Naive B cell (primary cell): ENCODE measurements at places on chromosomes 6 and 20.

DNA sequence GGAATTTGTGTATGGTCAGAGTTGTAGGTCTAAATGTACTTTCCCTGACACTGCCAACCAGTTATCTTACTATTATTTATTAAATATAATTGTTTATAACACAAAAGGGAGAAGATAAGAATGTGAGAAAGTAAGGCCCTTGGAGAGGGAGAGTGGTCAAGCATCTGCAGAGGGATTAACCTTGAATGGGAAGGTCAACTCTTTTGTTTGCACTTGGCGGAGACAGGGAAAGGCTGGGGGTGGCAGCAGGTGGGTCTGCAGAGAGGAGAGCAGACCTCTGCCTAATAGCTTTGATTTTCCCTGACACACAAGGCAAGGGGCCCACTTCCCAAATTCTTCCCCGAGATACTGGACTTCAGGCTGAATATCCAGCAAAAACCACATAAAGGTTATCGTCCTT is 4.2 kb downstream of the LRP11 start:
- no peak for DNase-seq

DNA sequence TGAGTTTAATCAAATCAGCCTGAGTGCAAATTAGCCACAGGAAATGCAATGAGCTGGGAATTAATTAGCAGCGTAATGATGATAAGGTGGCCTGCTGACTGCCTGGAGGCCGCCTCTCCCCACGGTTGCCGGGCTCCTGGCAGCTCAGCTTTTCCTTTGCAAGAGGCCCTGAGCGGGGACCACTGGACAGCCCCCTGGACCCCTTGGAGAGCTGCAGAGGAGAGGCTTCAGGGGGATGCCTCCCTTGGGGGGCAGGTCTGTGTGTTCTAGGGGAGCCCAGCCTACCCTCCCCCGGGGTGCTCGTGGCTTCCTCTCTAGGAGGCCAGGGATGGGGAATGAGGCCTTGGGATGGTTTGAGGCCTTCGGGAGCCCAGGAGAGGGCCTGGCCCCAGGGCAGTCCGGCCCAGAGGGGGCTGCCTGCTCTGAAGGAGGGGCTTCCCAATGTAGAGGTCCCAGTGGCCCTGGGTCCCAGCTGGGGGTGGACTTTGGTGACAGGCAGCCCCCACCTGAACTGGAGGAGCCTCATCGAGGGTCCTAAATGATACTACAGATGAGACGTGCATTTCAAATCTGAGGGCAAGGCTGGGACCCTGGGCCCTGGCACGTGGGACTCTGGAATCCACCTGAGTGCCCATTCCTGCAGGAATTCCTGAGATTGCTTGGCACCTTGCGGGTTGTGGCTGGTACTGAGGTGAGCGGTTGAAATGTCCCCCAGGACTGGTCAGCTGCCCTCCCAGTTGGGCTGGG is 66.4 kb upstream of the BHLHE23 start:
- no peak for DNase-seq

- no peak for DNase-seq
Measured at GRCh38 chr6:44645276-44645675, 257.8 kb downstream of the CDC5L start.

- peak; percentile 25 for DNase-seq
Measured at GRCh38 chr6:14573267-14573666, 455.7 kb downstream of the CD83 start.

GRCh38 chr20:10453241-10453640 is 18.1 kb downstream of the SLX4IP start:
- no peak for DNase-seq

GRCh38 chr20:5528261-5528660 is 211.5 kb upstream of the PROKR2 start:
- DNase-seq: no peak

DNA sequence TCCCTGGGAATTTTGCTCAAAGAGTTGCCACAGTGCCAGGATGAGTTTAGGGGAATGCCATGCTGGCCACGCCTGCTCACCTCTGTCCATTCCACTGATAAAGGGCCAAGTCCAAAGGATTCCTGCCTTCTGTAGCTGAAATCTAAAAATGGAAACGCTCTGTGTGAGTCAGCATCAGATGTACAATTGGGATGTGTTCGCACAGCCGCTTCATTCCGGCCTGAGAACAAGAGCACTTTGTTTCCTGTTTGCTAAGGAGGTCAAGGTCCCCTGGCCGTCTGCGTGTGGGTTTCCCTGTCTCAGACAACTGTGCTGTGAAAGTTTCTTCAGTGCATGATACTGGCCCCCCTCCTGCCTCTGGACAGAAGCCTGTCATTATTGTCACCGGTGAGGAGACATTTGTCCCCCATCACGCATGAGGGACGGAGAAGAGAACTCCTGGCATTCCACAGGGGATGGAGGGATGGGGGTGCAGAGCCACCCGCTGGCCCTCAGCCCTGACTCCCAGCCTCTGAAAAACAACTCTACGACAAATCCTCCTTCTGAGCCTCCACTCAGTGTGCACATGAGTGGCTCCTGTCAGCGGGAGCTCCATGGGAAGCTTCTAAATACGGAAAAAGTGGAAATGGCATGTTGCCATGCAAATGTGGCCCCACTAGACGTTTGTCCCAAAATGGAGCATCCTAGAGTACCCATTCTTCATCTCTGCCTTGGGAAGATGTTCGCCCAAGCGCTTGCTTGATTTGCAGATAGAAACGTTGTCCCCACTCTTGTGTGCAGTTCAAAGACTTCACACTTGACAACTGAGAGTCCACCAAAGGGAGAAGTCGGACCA is 143.5 kb upstream of the AFDN start:
- DNase-seq: no peak

GRCh38 chr6:160510199-160510598 is 153.9 kb downstream of the LPA start:
- DNase-seq: no peak

DNA sequence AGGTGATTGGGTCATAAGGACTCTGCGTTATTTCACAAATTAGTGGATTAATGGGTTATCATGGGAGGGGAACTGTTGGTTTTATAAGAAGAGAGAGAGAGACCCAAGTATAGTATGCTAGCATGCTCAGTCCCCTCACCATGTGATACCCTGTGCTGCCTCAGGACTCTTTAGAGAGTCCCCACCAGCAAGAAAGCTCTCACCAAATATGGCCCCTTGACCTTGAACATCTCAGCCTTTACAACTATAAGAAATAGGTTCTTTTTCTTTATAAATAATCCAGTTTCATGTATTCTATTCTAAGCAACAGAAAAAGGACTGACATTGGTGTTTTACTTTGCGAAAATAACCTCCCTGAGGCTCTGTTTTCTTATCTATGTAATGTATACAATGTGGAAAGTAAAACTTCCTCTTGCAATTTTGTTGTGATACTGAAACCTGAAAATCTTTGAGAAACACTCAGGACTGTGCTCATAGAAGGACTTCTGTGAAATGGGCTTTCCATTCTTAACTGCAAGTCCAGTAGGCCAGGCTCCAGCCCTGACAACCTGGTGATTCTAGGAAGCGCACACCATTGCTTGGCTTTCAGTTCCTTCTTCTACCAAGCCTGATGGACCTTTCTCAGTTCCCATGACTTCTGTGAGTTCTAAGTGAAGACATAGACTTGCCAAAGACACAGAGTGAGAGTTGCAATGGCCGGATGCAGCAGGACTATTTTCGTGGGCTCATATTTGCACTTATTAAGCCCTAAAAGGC is 21.9 kb downstream of the SIRPD start:
- peak; percentile 38 for DNase-seq

DNA sequence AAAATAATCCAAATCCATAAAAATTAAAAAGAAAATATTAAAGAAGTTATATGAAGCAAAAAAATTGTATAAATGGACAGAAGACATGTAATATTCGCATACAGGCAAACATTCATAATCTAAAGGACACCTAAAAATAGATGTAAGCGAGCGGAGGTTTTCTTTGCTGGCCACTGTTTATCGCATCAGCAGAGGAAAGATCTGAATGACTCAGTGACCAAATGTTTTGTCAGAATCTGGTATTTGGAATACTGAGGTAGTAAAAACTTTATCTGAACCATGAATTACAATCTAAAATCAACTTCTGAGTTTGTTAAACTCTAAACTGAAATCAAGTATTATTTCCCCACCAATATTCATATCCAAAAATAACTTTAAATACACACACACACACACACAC is 7.8 kb downstream of the TSPYL4 start:
- DNase-seq: no peak

DNA sequence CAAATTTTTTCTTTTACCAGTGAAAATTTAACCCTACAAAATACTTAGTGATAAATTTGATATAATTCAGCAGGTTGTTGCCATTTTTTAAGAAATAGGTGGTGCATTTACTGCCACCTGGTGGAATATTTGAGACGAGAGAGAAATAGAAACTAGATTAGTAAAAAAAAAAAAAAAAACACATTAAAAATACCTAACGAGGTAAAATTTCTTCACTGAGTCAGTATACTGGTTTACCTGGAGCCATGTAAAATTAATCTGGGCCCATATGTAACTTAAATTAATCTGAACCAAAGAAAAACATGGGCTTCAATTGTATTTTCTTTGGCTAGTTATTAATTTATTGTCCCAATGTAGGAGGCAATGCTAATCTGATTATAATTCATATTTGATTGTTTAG is 520.8 kb downstream of the EPM2A start:
- peak; percentile 1 for DNase-seq

DNA sequence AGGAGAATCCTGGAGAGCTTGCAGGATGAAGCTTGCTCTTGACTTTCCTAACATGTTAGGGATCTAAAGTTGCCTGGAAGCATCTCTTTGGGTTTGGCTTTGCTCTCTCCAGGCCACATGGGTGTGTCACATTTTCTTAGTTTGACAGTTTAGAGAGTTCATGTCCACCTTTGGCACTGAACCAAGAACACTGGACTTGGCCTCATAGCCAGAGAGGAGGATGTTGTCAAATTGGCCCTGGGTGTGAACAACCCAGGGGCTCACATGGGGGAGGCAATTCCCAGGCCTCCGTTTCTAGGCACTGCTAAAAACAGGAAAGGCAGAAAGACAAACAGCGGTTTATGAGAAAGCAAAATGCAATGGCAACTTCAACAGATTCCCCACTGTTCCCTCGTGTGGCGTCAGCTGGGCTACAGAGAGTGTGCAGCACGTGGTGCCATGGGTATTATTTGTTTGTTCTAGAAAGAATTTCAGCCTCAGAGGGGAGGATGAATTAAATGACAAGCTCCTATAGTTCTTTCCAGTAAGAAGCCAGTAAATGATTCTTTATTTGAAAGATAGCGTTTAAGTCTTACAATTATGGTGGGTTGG is 93.9 kb downstream of the CLIC5 start:
- DNase-seq: no peak

DNA sequence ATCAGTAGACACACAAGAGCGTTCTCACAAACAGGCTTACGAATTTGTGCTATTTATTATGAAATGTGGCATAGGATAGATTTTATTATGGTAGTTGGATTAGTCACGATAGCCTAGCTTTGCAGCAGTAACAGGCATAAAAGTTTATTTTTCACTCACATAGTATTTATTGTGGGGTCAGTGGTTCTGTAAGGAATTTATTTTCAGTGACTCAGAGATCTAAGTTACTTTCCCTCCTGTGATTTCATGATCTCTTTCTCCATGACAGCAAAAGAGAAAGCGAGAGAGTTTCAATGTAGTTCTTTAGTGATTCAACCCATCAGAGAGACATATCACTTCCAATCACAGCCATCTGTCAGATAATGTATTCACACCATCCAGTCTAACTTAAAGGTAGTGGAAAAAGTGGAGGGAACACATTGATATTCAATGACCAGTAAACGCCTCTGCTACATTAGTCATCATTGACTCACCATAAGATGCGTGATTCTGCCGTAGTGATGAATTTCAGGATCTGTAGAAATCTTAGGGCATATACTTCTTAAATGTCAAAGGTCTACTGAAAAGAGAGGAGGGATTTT is 605.5 kb downstream of the HDGFL1 start:
- no peak for DNase-seq

GRCh38 chr20:47125758-47126591 is 230.5 kb downstream of the ZMYND8 start:
- DNase-seq: no peak

DNA sequence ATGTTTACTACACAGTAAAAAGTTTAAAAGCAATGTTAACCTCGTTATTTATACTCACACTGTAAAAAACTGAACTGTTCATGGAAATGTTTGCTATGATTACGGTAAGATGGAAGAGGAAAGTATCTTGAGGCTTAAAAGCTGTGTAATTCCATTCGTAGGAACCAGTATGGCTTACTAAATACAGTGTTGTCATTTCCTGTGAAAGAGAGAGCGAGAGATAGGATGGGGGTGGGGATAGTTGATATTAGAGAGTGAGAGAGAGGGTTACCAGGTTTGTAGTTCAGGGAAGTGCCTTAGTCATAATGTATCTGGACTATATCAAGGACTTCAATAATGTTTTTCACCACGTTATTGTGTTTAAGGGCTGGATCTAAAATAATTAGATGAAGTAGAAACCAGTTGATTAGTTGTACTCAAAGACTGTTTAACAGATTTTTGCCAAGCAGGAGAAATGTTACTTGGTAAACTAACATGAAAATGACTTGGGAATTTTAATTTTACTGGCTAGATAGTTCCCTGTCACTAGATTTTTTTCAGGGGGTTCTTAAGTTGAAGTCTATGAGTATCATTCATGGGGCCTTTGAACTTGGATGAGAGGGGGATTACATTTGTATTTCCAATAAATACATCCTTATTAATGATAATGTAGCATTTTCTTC is 30.4 kb downstream of the AFDN start:
- no peak for DNase-seq

DNA sequence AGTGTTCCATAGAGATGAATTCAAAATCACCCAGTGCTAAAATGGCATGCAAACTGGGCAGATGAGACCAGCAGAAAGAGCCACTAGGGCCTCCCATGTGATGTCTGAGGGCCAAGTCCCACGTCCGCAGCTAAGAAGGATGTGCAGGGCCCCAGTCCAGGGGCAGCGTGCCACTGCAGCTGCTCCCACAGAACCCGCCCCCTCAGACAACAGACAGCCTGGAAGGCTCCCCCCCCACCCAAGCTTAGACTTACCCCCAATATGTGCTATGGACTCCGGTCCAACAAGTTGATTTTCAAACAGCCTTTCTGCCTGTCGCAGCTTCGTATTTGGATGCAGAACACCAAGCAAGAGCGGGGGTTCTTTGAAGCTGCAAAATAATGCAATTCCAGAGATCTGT is 14.0 kb downstream of the APMAP start:
- DNase-seq: no peak

DNA sequence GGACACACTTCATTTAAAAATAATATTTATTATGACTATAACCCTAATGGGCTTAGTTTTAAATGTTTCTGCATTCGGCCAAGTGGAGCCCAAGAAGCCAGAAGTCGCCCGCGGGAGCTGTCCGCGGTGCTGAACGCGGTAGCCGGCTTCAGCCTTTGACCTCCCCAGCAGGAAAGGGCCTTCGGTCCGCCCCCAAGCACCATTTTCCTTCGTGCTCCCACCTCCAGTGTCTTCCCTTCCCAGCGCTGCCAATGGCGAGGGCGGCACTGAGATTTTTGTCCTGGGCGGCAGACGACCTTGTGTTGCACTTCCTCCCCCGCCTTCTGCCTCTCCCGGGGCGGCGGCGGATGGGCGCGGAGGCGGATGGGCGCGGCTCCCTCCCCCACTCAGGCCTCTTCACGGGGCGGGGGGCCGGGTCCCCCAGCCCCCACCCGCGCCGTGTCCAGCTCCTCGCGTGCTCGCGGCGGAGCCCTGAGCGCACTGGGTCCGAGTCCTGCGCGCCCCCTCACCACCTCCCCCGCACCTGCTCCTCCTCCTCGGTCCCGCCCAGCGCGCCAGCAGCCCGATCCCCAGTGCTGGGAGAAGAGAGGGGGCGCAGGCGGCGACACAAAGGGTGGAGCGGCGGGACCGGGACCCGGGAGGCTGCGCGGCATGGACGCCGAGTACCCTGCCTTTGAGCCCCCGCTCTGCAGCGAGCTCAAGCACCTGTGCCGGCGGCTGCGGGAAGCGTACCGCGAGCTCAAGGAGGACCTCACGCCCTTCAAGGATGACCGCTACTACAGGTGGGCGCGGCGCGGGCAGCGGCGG is 23.6 kb upstream of the TMEM181 start:
- peak; percentile 58 for DNase-seq
